Progenitor cell of endocrine pancreas (in vitro differentiated cells): ENCODE measurements at places on chromosomes 4 and X.
A peak's percentile ranks its signal among the peaks of the same experiment; 100 is the strongest.

DNA sequence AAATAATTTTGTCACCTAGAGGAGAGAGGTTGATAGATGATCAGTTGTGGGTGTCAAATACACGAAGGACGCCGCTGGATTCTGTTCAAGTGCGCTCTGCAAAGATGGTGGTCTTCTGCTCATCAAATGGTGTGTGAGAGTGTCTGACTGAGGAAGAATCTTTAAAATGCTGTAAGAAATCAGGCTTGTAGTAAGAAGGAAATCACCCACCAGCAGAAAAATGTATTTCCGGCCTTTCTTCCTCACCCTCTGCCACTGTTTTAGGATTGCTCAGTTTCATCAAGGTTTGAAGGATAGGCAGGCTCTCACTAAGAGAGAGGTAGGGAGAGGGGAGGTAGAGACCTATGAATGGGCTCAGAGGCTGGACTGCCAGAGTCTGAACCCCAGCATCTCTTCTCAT is 28.7 kb downstream of the RHOH start:
- no peak for DNase-seq

- DNase-seq = no peak
Observed at GRCh38 chrX:46447384-46447783, 97.8 kb downstream of the ZNF674 start.

GRCh38 chr4:179625406-179625805 is 2183.2 kb upstream of the AGA start:
- DNase-seq = no peak

DNA sequence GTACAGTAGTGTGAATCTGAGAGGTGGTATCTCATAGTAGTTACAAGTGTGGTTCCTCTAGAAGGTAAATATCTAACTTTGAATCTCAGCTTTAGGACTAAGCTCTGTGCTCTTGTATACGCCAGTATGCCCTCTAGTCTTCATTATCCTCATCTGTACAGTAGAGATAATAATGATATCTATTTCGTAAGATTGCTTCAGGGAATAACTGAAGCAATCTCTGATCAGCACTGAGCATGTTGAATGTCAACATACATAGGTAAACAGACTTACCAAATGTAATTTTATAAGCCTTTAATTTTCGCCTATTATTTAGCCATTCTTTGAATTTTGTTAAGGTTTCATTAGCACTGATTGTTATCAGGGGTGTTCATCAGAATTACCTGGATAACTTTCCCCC is 175.2 kb upstream of the ANKRD50 start:
- DNase-seq = no peak

- no peak for DNase-seq
Observed at GRCh38 chr4:78242071-78242470, 184.9 kb downstream of the FRAS1 start.

DNA sequence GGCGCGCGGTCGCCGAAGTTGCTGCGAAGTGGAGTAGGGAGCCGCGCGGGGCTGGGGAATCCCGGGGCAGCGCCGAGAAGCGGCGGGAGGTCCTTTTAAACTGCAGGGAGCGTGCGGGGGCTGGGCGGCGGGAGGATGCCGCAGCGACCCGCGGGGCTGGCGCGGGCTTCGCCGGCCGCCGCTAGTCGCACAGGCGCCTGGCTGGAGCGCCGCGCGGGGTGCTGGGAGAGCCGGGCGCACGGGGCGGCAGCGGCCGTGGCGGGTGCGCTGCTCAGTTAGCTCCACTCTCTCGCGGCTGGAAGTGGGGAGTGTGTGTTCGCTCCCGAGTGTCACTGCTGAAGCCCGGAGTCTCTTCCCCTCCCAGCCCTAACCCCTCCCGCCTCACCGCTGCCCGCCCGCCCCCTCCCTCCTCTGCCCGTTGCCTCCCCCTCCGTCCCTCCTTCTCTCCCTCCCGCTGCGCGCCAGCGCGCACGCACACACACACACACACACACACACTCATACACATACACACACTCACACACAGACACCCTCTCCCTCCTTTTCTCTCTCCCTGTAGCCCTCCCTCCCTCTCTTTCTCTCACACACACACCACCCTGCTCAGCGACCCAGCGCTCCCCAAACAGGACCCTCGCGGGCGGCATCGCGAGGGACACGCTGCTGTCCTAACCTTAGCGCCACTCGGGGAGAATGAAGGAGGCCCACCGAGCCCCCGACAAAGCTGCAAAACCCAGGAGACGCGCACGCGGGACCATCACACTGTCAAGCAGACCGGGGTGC is at the start of gene NDNF:
Gene NDNF (minus strand): TSS at position 312 of the 780 bp plus-strand sequence. CDS start 26,698 bp downstream, outside the sequence.
- peak; percentile 27 for DNase-seq

- no peak for DNase-seq
Observed at GRCh38 chrX:46693149-46693548, 65.8 kb downstream of the SLC9A7 start.
